NCI-H146 (cell line): ENCODE measurements at places on chromosomes 3 and 15.

DNA sequence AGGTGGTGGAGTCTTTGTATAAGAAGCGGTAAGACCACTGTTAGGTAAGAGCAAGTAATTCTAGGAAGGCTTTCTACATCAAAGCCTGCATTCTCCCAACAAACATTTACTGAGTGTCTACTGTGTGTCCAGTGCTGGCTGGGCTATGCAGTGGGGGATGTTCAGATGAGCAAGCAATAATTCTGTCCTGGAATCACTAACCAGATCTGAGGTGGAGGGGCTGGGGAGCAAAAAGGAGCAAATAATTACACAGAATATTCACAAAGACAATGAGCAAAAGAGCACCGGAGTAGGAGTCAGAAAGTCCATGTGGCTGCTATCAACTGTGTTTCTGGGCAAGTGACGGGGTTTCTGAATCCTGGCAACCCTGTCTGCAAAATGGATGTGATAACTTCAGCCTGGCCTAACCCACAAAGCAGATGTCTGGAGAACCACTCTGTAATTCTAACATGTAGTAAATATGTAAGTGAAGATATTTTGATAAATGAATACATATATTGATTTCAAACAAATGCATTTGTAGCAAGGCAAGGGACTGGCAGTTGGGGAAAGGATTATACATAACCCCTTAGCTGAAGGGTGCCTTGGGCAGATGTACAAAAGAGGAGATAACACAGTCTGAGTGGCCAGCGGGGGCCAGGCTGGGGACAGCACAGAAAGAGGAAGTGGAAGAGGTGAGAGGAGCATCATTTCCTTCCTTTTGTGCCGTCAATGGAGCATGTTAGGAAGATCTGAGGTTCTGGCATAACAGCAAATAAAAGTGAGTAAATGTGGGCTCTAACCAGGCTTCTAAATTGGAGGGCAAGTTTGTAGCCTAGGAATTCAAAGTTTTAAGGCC lies 28.8 kb downstream of the CYP8B1 start:
- DNase-seq: no peak

DNA sequence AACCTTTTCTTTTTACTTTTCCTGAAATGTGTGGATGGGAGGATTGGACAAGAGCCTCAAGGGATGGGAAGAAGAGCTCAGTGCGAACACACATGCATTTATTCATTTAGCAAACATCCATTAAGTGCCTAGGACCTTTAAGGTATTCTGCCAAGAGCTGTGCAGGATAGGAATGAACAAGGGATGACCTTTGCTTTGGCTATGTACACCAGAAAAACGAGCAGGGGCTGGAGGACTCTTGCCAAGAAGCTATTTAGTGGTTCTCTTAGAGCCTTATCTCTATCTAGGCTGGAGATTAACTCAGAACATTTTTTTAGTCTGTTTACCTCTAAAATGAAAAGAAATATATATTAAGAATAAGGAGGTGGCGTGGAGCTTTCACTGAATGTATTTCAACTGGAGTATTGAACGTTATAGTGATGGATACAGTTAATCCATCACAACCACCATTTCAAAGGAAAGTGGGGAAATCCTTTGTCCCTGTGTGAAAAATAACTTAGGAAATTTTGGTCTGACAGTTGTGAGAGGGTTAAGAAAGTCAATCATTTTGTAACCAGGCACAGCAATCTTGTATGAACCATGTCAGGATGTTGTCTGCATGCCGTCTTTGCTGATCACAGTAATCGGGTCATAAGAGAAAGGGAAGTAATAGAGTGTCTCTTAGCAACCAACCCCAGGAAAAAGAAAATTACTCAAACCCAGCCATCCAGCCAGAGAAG lies 279.0 kb downstream of the LPP start:
- DNase-seq: no peak

GRCh38 chr3:121707531-121708273 lies 41.8 kb downstream of the GOLGB1 start:
- DNase-seq: no peak

GRCh38 chr3:71045917-71046282 lies 537.6 kb downstream of the FOXP1 start:
- no peak for DNase-seq

- no peak for DNase-seq
Observed at GRCh38 chr15:60594071-60594470, 115.1 kb upstream of the ICE2 start.

- no peak for DNase-seq
Observed at GRCh38 chr3:57659806-57660439, 33.0 kb downstream of the DENND6A start.

- no peak for DNase-seq
Observed at GRCh38 chr15:101210058-101210457, 41.8 kb downstream of the CHSY1 start.

- no peak for DNase-seq
Observed at GRCh38 chr15:44882499-44882968, 74.0 kb upstream of the TERB2 start.

GRCh38 chr3:136120373-136121348 lies 75.5 kb downstream of the MSL2 start:
- DNase-seq: no peak

- peak; percentile 54 for DNase-seq
Observed at GRCh38 chr15:52112203-52112750, 298 bp downstream of the BCL2L10 start.

DNA sequence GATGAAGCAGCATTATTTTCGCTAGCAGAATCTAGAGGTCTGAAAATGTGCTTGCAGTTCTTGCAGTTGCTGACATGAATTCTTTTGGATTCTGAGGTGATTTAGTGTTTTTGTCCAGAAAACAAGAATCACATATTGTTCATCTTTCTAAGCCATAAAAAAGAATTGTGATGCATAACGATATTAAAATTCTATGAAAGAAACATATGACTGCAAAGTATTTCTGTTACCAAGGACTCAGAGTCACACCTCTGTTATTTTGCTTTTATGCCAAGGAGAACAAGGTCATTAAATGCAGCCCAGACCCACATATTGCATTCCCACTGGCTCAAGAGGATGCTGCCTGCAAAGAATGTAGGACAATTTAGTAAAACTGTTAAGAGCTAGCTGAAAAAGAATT lies 299.8 kb upstream of the GPR149 start:
- DNase-seq: no peak

DNA sequence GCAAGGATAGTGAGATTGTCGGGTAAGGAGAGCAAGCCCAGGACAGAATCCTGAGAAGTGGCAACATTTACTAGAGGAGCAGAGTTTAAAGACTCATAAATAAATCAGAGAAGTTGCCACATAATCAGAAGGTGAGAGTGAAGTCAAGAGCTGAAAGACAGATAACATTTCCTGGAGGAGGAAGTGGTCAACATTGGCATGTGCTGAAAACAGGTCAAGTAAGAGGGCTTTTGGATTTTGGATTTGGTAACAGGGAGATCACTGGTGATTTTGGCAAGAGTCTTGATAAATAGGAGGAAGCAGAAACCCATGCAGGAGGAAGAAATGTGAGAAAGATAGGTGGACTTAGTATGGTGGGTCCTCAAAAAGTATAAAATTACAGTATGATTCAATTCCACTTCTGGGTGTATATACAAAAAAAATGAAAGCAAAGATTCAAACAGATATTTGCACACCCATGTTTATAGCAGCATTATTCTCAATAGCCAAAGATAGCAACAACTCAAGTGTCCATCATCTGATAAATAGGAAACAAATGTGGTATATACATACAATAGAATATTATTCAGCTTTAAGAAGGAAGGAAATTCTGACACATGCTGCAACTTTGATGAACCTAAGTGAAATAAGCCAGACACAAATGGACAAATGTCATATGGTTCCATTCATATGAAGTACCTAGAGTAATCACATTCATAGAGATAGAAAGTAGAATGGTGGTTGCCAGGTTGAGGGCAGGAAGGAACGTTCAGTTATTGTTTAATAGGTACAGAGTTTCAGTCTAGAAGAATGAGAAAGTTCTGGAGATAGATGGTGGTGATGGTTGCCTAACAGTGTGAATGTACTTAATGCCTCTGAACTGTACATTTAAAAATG lies 27.3 kb upstream of the MBNL1 start:
- no peak for DNase-seq
